ENCODE measurements at places on chromosomes 12 and 14. TPM values are rescaled to one million over a fixed set of nuclear protein-coding genes. Genes with fewer than 3 reads are reported as not detected.

Gene TAS2R7
- total RNA-seq: not detected

Gene SPTB
- total RNA-seq: 102 TPM

Gene INHBC
- not detected for total RNA-seq

Gene WNT1
- not detected for total RNA-seq

- no peak overlapping the region for H3K4me3 ChIP-seq
- no peaks in the 10 kb centered on the region for H3K27me3 ChIP-seq
- H3K36me3 ChIP-seq: no peaks in the 10 kb centered on the region
- no peaks in the 10 kb centered on the region for H3K4me1 ChIP-seq
Observed at GRCh38 chr14:100118396-100119011, 40.9 kb downstream of the DEGS2 start.

DNA sequence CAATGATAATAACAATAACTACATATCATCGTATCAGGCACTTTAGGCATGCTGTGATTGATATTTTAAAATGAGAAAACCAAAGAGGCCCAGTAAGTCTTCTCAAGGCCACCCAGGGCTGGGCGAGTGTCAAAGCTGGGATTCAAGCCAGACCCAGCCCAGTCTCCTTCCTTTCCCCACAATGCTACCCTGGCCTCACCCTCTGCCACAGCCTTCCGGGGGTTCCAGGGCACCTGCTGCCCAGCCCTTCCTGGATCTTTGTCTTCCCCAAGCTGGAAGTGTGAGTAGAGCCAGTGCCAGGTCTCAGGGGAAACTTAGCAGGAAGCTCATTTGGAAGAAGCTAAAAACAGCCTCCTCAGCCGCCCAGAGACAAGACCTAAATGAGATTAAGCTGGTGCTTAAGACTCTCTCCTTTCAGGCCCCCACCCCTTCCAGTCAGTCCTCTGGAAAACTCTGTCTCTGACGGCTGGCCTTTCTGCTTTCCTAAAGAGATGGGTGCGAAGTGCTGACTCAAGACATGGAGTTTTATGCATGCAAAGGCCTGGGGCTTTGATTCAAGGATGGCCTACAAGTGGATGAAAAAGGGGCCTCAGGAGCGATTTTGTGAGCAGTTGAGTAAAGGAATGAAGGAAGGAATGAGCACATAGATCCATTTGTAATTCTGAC lies 184.2 kb downstream of the KCNA5 start:
- no peaks in the 10 kb centered on the region for H3K4me1 ChIP-seq
- H3K27ac ChIP-seq: no peak overlapping the region
- no peaks in the 10 kb centered on the region for H3K36me3 ChIP-seq
- no peak for DNase-seq

- no peaks in the 10 kb centered on the region for H3K36me3 ChIP-seq
- H3K4me1 ChIP-seq: no peaks in the 10 kb centered on the region
- DNase-seq: peak; percentile 50
- no peaks in the 10 kb centered on the region for H3K27me3 ChIP-seq
- H3K27ac ChIP-seq: no peak overlapping the region
Observed at GRCh38 chr14:76698191-76698590, 63.1 kb upstream of the VASH1 start.

GRCh38 chr12:106801830-106802533 lies 27.5 kb downstream of the RIC8B start:
- H3K27ac ChIP-seq: peak overlapping the region; percentile 28
- peaks cover 15% of the 10 kb centered on the region for H3K36me3 ChIP-seq
- H3K4me3 ChIP-seq: no peak overlapping the region
- no peak for DNase-seq

GRCh38 chr12:122990961-122991622 lies 10.6 kb downstream of the ARL6IP4 start:
- no peaks in the 10 kb centered on the region for H3K27me3 ChIP-seq
- H3K4me3 ChIP-seq: no peak overlapping the region
- no peak overlapping the region for H3K27ac ChIP-seq
- DNase-seq: no peak
- peaks cover 13% of the 10 kb centered on the region for H3K4me1 ChIP-seq
- H3K36me3 ChIP-seq: peaks cover 28% of the 10 kb centered on the region

DNA sequence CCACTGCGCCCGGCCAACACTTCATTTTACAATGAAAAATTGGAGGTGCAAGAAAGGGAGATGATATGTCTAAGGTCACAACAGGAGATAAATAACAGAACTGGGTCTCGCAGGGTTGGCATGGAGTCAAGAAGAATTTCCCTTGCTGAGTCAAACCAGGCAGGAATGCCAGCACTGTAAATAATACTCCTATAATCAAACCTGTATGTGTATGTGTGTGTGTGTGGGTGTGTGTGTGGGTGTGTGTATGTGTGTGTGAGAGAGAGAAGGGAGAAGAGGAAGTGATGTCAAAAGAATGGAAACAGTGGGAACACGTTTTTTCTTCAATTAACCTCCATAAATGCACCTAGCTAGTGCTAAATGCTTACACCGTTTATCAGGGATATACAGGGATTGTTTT lies 70.4 kb downstream of the TMEM116 start:
- no peak overlapping the region for H3K27ac ChIP-seq
- no peaks in the 10 kb centered on the region for H3K36me3 ChIP-seq
- no peak overlapping the region for H3K4me3 ChIP-seq
- no peak for DNase-seq
- H3K27me3 ChIP-seq: no peaks in the 10 kb centered on the region
- no peaks in the 10 kb centered on the region for H3K4me1 ChIP-seq

DNA sequence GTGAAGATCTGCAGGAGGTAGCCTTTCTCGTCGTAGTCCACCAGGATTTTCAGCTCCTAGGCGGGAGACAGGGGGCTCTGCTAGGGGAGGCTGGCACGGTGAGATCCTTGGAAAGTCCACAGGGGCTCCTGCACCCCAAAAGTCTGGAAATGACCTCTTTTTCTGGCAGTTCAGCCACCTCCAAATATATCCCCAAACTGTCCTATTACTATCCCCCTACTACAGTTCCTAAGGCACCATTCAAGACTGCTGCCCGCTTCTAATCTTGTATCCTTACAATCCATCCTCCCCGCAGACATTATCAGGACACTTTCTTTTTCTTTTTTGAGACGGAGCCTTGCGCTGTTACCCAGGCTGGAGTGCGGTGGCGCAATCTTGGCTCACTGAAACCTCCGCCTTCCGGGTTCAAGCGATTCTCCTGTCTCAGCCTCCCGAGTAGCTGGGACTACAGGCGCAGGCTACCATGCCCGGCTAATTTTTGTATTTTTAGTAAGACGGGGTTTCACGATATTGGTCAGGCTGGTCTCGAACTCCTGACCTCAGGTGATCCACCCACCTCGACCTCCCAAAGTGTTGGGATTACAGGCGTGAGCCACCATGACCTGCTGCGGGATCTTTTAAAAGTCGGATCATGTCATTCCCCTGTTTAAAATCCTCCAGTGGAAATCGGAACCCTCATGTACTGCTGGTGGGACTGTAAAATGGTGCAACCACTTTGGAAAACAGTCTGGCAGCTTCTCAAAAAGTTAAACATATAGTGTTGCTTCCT lies 18.5 kb downstream of the HPD start:
- peak overlapping the region; percentile 54 for H3K27ac ChIP-seq
- DNase-seq: no peak
- peak overlapping the region; percentile 49 for H3K4me3 ChIP-seq
- no peaks in the 10 kb centered on the region for H3K27me3 ChIP-seq
- H3K36me3 ChIP-seq: no peaks in the 10 kb centered on the region

GRCh38 chr12:22536346-22536945 lies 7.9 kb downstream of the C2CD5 start:
- no peak overlapping the region for H3K27ac ChIP-seq
- no peaks in the 10 kb centered on the region for H3K4me1 ChIP-seq
- peaks cover 12% of the 10 kb centered on the region for H3K36me3 ChIP-seq
- no peaks in the 10 kb centered on the region for H3K27me3 ChIP-seq

DNA sequence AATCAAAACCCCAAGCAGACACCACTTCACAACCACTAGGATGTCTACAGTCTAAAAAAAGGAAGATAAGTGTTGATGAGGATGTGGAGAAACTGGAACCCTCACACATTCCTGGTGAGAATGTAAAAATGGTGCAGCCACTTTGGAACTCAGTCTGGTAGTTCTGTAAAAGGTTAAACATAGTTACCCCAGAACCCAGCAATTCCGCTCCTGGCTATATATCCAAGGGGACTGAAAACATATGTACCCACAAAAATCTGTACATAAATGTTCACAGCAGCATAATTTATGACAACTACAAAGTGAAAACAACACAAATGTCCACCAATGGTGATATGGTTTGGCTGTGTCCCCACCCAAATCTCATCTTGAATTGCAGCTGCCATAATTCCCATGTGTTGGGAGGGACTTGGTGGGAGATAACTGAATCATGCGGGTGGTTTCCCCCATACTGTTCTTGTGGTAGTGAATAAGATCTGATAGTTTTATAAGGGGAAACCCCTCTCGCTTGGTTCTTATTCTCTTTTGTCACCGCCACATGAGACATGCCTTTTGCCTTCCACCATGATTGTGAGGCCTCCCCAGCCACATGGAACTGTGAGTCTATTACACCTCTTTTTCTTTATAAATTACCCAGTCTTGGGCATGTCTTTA lies 46.8 kb downstream of the PRKAB1 start:
- no peaks in the 10 kb centered on the region for H3K27me3 ChIP-seq
- H3K4me3 ChIP-seq: no peak overlapping the region
- H3K4me1 ChIP-seq: peaks cover 8% of the 10 kb centered on the region
- H3K36me3 ChIP-seq: no peaks in the 10 kb centered on the region
- no peak overlapping the region for H3K27ac ChIP-seq

GRCh38 chr12:124359671-124360581 lies 65.0 kb downstream of the RFLNA start:
- no peak overlapping the region for H3K4me3 ChIP-seq
- DNase-seq: peak; percentile 93
- H3K4me1 ChIP-seq: no peaks in the 10 kb centered on the region
- peaks cover 68% of the 10 kb centered on the region for H3K36me3 ChIP-seq

GRCh38 chr14:71198687-71199086 lies 291.4 kb downstream of the PCNX1 start:
- no peaks in the 10 kb centered on the region for H3K36me3 ChIP-seq
- no peak for DNase-seq
- no peaks in the 10 kb centered on the region for H3K27me3 ChIP-seq
- no peak overlapping the region for H3K4me3 ChIP-seq
- no peaks in the 10 kb centered on the region for H3K4me1 ChIP-seq

GRCh38 chr12:13233830-13234641 lies 37.5 kb downstream of the EMP1 start:
- H3K4me3 ChIP-seq: no peak overlapping the region
- DNase-seq: peak; percentile 73
- H3K4me1 ChIP-seq: no peaks in the 10 kb centered on the region
- H3K36me3 ChIP-seq: no peaks in the 10 kb centered on the region
- no peak overlapping the region for H3K27ac ChIP-seq
- H3K27me3 ChIP-seq: no peaks in the 10 kb centered on the region

DNA sequence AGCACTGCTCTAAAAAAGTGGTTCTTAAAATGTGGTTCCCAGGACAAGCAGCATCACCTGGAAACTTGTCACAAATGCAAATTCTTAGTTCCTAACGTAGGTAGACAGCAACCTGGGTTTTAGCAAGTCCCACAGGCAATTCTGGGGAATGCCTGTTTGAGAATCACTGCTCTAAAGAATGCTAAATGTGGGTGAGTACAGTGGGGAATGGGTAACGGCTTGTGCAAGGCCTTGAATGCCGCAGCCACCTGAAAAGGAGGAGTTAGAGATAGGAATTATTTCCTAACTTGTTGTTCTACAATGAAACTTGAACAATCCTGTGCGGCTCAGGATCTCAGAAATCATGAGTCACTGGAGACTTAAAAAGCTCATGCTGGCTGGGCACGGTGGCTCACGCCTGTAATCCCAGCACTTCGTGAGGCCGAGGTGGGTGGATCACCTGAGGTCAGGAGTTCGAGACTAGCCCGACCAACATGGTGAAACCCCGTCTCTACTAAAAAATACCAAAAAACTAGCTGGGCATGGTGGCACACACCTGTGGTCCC lies 34.9 kb downstream of the GNS start:
- DNase-seq: no peak
- no peaks in the 10 kb centered on the region for H3K4me1 ChIP-seq
- peaks cover 41% of the 10 kb centered on the region for H3K36me3 ChIP-seq
- H3K4me3 ChIP-seq: no peak overlapping the region
- H3K27ac ChIP-seq: no peak overlapping the region
- H3K27me3 ChIP-seq: no peaks in the 10 kb centered on the region

- no peak for DNase-seq
- H3K27ac ChIP-seq: no peak overlapping the region
- H3K4me1 ChIP-seq: no peaks in the 10 kb centered on the region
- no peak overlapping the region for H3K4me3 ChIP-seq
- no peaks in the 10 kb centered on the region for H3K27me3 ChIP-seq
Observed at GRCh38 chr12:54956818-54957641, 27.5 kb downstream of the TESPA1 start.

- DNase-seq: no peak
- H3K27me3 ChIP-seq: no peaks in the 10 kb centered on the region
- no peak overlapping the region for H3K4me3 ChIP-seq
- no peak overlapping the region for H3K27ac ChIP-seq
- H3K4me1 ChIP-seq: peaks cover 6% of the 10 kb centered on the region
- no peaks in the 10 kb centered on the region for H3K36me3 ChIP-seq
Observed at GRCh38 chr12:118350908-118351559, 21.7 kb downstream of the TAOK3 start.

DNA sequence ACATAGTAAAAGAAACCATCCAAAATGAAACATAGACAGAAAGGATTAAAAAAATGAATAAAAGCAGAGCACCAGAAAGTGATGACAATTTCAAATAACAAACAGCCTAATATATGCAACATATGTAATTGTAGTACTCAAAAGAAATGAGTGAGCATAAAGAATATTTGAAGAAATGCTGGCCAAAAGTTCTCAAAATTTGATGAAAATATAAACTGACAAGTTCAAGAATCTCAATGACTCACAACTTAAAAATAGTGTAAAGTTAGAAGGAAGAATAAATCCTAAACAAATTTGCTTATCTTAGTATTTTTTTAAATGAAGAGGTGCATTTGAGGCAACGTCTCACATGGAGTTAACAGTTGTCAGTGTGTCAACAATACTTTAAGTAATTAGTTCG lies 498.9 kb downstream of the SLC6A15 start:
- H3K27ac ChIP-seq: no peak overlapping the region
- no peak for DNase-seq
- H3K4me3 ChIP-seq: no peak overlapping the region
- no peaks in the 10 kb centered on the region for H3K4me1 ChIP-seq
- no peaks in the 10 kb centered on the region for H3K27me3 ChIP-seq

- no peaks in the 10 kb centered on the region for H3K27me3 ChIP-seq
- no peak overlapping the region for H3K4me3 ChIP-seq
- no peak overlapping the region for H3K27ac ChIP-seq
- DNase-seq: no peak
- no peaks in the 10 kb centered on the region for H3K36me3 ChIP-seq
- H3K4me1 ChIP-seq: no peaks in the 10 kb centered on the region
Observed at GRCh38 chr14:29274890-29275596, 508.5 kb downstream of the FOXG1 start.

Data from right atrium auricular region (tissue), 2 donors.